ENCODE measurements at places on chromosomes 4 and X.

GRCh38 chr4:53267026-53267425, 98.8 kb downstream of the SCFD2 start:
- DNase-seq = no peak

- DNase-seq = no peak
These were observed 216.4 kb upstream of the RASGEF1B start for GRCh38 chr4:81688085-81688484.

GRCh38 chr4:148982200-148982599, 540.0 kb upstream of the NR3C2 start:
- no peak for DNase-seq

- DNase-seq = no peak
These were observed 53.4 kb upstream of the ZCCHC13 start for GRCh38 chrX:74250574-74250973.

- DNase-seq = no peak
These were observed 109.9 kb upstream of the DUSP21 start for GRCh38 chrX:44733931-44734330.

- DNase-seq = no peak
These were observed 254.0 kb downstream of the TMA16 start for GRCh38 chr4:163748449-163748848.

- DNase-seq = no peak
These were observed 41.5 kb upstream of the FGF2 start for GRCh38 chr4:122785099-122785498.

- no peak for DNase-seq
These were observed 51.2 kb downstream of the ZNF827 start for GRCh38 chr4:145887241-145887991.

GRCh38 chr4:13240066-13240465, 244.1 kb downstream of the RAB28 start:
- no peak for DNase-seq

DNA sequence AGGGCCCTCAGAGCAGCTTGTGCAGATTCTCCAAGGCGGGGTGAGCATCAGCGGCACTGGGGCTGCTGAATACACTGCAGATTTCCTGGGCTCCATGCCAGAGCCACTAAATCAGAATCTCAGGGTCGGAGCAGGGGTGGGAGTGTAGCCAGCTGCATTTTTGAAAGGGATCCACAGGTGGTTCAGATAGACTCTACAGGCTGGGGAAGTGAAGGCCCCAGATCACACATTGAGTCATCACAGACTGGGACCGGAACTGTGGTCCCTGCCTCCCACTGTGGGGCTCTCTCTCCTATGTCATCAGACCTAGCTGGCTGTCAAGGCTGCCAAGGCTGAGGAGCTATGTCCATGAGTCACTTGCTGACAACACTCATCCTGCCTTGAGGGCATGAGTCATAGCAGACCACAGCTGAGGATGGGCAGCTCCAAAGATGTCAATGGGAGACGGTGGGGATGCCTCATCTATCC, 162.3 kb upstream of the MAMLD1 start:
- no peak for DNase-seq

DNA sequence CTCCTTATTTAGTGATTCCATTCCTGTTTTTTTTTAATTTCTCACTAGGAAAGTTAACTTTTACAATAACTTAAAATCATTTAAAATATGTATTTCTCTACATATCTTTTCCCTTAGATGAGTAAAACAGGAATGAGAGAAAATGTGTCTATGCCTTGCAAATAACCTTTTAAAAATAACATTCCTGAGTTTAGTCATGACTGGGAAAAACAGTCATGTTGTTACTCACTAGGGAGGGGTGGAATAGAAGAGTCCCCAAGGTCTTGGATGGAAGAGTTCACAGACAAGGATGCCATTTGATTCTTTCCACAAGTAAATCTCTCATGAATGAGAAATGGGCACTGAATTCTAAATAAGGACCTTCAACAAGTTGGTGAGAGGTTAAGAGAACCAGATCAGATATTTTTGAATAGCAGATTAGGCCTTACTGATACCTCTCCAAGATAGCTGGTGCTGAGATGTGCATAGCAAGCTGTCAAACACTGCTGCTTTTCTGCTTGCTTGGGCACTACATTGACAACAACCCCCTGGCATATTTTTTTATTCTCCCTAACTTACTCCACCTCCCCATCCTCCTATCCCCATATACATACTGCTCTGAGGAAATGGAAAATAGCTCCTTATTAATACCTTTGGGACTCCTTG, 25.1 kb downstream of the UGDH start:
- no peak for DNase-seq

DNA sequence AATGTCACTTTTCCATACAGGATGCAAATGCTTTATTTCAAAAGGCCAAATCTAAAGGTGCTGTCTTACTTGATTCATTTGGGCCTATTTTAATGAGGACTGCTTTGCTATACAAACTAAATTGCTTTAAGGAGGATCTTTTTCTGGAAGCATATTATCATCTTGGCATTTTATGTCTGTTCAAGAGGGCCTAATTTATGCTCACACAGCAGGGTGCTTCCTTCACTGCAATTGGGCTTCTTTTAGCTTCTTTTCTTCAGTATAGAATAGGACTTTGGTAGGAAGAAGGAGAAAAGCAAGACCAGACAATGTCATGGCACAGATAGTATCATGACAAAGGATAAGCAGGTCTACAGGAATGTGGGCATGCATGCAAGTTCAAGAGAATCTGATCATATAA, 222.4 kb upstream of the ANKRD50 start:
- DNase-seq = no peak

DNA sequence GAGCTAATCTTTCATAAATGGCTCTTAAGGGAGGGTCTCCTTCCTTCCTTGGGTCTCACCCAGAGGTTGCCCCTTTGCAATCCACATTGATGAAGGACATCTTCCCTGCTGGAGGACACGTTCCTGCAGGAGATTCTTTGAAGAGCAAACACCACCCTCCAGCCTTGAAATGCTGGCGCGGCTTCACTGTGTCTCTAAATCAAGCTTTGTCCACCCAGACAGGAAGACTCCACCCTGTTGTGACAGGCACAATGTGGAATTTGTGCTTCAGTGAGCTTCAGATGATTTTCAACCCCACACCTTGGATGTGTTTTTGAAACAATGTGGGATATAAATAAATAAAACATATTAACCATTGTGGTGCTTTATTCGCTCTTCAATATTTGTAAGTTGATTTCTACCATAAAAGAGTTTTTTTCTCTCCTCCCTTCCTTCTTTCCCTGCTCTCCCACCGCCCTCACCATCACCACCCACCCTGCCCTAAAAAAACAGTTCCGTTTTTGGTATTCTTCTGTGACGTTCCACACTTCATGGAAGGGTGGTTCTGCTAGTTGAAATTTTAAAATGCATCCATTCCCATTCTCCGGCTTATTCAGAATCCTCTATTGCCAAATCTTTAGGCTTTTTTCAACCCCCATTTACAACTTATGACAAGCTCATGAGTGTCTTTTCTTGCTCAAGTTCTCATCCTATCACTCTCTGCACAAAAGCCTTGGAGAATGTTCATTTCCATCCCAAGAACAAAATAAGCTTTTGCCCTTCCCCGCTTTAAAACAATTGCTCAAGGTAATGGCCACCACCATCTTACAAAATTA, 264.3 kb downstream of the RAPGEF2 start:
- DNase-seq = no peak

GRCh38 chrX:148043271-148043855, 62.2 kb downstream of the FMR1NB start:
- no peak for DNase-seq

DNA sequence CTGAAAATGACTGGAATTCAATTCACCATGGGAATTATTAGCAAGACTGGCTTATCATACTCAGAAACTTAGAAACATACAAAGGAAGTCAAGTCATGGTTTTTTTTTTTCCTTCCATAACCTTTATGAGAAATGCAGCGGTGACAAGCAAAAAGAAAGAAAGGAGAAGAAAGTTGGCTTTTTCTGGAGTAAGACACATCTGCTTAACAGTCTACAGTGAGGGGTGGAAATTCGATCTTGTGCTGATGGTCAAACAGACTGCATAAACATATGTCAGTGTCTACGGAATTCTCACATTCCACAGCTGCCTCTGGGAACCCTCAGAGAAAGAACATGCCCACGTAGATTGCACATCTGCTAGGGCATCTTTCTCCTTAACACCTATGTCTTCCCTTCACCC, 54.6 kb downstream of the PROM1 start:
- DNase-seq = no peak

- DNase-seq = no peak
These were observed 11.4 kb downstream of the ADGRA3 start for GRCh38 chr4:22504447-22504846.

DNA sequence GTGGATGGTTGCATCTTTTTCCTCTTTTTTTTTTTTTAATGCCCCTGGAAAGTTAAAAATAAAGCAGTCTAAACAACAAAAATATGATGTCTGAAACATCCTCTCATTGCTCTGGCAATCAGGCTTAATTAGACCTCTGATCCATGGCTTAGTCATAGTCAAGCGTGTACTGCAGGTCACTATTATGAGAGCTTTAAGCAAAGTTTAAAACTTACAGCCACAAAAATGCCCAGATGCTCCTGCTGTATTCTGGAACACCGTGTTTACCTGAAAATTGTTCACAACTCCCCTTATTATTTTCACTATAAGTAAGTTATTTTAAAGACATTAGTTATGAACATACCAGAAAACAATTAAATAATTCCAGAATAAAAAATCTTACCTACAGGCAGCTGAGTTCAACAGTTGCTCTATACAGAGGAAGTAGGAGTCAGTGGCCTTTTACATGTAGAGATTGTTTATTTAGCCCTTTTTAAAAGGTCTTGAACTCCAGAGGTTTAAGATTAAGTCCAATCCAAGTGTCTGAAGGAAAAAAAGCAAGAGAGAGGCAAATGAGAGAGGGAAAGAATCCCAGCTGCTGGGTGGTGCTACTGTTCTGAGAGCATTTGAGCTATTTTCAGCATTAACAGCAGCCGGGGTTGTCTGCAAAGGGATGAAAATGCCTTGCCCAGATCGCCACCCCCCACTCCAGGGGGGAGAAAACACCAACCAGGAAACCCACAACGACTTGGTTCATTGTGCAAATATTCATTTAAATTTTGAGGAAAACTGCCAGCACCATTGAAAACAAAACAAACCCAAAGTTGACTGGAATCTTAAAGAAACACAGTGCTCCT, 36.9 kb downstream of the SORBS2 start:
- no peak for DNase-seq

GRCh38 chr4:31343061-31343460, 622.9 kb downstream of the PCDH7 start:
- no peak for DNase-seq

DNA sequence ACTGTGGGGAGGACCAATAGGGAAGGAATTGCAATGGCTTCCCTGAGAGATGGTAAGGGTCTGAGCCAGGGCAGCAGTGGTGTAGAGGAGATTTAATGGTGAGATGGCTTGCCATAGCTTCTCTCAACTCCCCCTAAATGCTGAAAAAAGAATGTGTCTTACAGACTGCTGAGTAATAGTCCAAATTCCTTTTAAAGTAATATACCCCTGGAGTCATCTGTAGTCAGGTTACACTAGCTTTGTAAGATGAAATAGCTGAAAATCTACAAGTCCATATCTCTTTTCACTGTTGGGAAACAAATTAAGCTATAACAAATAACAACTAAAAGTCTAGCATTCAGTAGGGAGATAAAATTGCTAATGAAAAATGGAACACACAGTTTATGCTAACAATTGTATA, 33.5 kb downstream of the MAPK10 start:
- DNase-seq = no peak

DNA sequence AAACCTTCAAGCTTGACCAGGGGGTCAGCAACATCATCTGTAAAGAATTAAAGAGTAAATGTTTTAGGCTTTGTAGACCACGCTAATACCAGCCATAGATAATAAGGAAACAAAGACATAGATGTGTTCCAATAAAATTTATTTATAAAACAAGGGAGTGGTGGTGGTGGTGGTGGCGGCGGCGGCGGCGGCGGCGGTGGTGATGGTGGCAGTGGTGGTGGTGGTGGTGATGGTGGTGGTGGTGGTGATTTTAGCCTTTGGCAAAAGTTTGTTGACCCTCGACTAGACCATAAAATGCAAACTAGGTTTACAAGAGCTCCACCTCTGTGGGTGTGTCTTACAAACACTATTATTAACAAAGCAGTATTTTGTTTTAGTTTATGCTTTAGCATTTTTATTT, 222.3 kb upstream of the SPOCK3 start:
- DNase-seq = no peak

- no peak for DNase-seq
These were observed 40.0 kb upstream of the COX18 start for GRCh38 chr4:73109493-73109892.

DNA sequence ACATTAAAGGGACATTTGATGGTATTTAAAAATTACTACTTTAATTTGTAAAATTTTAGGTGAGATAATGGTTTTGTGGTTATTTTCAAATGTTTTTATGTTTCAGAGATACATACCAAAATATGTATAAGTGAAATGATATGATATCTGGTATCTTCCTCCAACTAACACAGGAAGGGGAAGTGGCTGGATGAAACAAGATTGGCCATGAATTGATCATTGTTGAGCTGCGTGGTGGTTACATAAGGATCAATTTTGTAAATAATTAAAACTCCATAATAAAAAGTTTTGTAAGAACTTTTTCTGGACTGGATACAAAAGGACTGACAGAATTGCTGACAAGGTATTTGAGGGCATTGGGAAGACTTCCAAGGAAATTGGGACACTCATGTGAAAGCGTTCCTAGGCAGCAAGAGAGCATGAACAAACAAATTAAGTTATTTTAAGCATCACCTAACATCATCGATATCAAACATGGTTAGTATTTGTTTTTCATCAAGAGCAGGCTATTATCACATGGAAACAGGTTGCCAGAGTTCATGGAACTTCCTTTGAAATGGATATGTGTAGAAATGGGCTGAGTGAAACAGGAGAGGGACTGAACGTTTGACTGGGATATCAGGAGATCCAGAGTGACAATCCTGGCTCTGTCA, 4.4 kb upstream of the PGM2 start:
- no peak for DNase-seq

- DNase-seq = no peak
These were observed 113.8 kb upstream of the ADGRL3 start for GRCh38 chr4:61086357-61086756.

DNA sequence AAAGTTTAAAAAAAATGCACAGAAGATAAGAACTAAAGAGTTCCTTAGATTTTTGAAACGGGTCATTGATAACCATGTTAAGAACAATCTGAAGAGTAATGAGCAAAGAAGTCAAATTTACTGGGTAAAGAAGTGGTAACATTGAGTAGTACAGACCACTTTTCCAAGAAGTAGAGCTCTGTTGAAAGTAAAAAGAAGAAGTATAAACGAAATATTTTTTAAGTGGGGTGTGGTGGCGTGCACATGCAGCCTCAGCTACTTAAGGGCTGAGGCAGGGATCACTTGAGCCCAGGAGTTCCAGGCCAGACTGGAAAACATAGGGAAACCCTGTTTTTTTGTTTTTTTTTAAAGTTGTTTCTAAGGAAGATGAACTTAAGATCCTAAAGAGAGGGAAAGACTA, 68.5 kb downstream of the UBA6 start:
- no peak for DNase-seq

DNA sequence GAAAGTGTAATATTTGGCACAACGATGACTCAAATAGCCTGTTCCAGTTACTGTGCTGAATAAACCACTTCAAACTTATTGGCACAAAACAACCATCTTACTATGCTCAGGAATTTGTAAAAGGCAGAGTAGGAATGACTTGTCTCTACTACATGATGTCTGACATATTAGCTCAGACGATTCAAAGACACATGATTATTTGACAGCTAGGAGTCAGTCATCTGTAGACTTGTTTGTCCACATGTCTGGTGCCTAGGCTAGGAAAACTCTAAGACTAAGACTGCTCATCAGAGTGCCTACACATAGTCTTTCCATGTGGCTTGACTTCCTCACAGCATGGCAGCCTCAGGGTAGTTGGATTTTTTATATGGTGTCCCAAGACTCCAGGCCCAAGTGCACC, 154.5 kb downstream of the FANCB start:
- no peak for DNase-seq

Data from CD4-positive, alpha-beta T cell (primary cell).